CD4-positive, alpha-beta T cell (primary cell): ENCODE measurements at places on chromosomes 7 and 10.

DNA sequence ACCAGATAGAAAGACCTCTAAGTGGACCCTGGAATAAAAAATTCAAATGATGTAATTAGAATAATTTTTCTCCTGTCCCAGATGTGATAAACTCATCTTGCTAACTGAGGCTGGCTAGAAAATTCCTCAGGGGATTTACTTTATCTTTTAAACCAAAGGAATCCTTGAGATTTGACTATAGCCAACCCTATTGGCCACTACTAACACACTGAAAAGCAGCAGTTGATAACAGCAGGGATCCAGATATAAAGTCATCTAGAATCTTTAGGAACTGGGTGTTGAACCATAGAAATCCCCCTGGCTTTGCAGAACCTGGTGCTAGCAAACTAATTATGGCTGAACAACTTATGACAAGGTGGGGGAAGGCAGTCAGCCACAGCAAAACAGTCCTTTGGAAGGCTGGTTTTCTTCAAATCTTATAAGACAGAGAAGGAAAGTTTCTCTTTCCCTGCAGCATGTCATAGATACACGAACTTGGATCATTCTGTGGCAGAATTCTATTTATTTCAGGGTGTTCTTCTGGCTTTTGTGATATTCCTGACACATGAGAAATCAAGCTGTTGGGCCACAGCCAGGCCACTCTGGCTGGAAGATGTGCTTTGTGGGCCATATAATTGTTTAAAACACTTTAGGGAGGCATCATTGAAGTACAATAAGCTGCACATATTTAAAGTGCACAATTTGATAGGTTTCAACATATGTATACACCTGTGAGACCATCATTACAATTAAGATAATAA lies 643.6 kb downstream of the SORCS3 start:
- H3K36me3 ChIP-seq: no peaks in the 10 kb centered on the region
- no peak for DNase-seq
- H3K4me3 ChIP-seq: no peak overlapping the region
- H3K27me3 ChIP-seq: no peaks in the 10 kb centered on the region
- no peak overlapping the region for H3K27ac ChIP-seq

GRCh38 chr10:16966991-16967865 lies 150.0 kb upstream of the RSU1 start:
- no peak overlapping the region for H3K4me3 ChIP-seq
- no peaks in the 10 kb centered on the region for H3K36me3 ChIP-seq
- no peaks in the 10 kb centered on the region for H3K27me3 ChIP-seq
- no peak for DNase-seq
- peaks cover 6% of the 10 kb centered on the region for H3K4me1 ChIP-seq

GRCh38 chr7:1725199-1725690 lies 55.2 kb downstream of the ELFN1 start:
- no peak overlapping the region for H3K4me3 ChIP-seq
- no peaks in the 10 kb centered on the region for H3K36me3 ChIP-seq
- H3K4me1 ChIP-seq: no peaks in the 10 kb centered on the region
- DNase-seq: no peak
- no peak overlapping the region for H3K27ac ChIP-seq
- peaks cover 2% of the 10 kb centered on the region for H3K27me3 ChIP-seq

DNA sequence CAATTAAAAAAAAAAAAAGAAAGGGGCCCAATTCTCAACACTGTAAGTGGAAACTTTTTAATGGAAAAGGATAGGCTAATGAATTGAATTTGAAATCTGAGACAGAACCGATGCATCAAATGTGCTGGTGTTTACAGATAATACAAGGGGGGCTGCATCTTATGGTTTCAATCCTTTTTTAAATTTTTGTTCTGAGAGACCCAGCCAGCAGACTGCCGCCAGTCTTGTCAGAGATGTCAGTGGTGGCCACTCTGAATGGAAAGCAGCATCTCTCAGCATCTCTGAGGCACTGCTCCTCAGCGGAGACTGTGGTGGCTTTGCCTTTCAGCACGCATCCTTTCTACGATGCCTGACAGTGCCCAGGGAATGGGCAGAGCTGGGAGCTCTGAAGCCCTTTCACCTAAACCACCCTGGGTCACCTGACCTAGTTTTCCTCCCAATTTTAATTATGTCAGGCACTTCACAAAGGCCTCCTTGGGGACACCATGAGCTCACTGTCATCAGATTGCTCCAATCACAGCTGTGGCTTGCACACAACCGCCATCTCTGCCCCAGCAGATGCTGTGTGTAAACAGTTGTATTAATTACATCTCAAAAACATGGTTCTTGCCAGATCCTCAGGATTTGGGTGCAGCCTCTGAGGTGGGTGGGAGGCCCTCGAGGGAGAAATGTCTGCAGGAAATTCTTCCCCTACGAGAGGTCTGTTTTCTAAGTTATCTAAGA lies 81.2 kb downstream of the EGFR start:
- peaks cover 12% of the 10 kb centered on the region for H3K27me3 ChIP-seq
- H3K4me1 ChIP-seq: no peaks in the 10 kb centered on the region
- no peak for DNase-seq
- no peaks in the 10 kb centered on the region for H3K36me3 ChIP-seq
- no peak overlapping the region for H3K27ac ChIP-seq

DNA sequence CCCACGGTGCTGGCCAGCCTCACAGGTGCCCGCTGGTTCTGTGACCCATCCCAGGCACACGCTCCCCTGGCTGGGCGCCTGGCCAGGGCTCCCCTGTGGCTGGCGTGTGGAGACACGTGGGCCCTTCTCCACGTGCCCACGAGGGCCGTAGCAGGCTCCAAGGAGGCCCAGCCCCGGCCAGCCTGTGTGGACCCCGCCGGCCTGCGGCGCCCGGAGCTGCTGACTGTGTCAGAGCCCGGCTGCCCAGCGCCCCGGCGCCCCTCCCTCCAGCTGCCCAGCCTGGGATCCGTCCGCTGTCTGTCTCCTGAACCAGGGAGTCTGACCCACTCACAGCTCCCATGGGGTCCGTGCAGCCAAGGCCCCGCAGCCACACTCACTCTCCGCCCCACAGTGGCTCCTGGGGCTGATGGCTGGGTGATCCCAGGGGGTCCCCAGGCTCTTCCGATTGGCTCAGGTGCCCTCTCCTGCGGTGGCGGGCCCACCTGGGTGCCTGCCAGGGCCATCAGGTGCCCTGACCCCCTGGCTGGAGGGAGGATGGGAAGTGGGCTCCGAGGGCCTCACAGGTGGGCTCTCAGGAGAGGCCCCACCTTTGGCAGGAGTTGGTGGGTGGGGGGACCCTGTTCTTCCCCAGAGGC lies 9.6 kb downstream of the TMEM184A start:
- no peak for DNase-seq
- no peak overlapping the region for H3K27ac ChIP-seq
- no peaks in the 10 kb centered on the region for H3K4me1 ChIP-seq
- peaks cover 13% of the 10 kb centered on the region for H3K36me3 ChIP-seq
- H3K27me3 ChIP-seq: no peaks in the 10 kb centered on the region

- no peaks in the 10 kb centered on the region for H3K27me3 ChIP-seq
- no peaks in the 10 kb centered on the region for H3K4me1 ChIP-seq
- H3K27ac ChIP-seq: no peak overlapping the region
- no peak for DNase-seq
- no peak overlapping the region for H3K4me3 ChIP-seq
Observed at GRCh38 chr10:109027534-109028185, 895.7 kb downstream of the XPNPEP1 start.

- peaks cover 2% of the 10 kb centered on the region for H3K4me1 ChIP-seq
- H3K36me3 ChIP-seq: no peaks in the 10 kb centered on the region
- no peak overlapping the region for H3K27ac ChIP-seq
- H3K4me3 ChIP-seq: no peak overlapping the region
- peaks cover 47% of the 10 kb centered on the region for H3K27me3 ChIP-seq
Observed at GRCh38 chr10:93995182-93995581, 1.5 kb downstream of the PLCE1 start.

GRCh38 chr7:69625798-69626197 lies 27.5 kb downstream of the AUTS2 start:
- no peaks in the 10 kb centered on the region for H3K36me3 ChIP-seq
- H3K27ac ChIP-seq: no peak overlapping the region
- no peak overlapping the region for H3K4me3 ChIP-seq
- DNase-seq: no peak
- no peaks in the 10 kb centered on the region for H3K4me1 ChIP-seq

GRCh38 chr7:155802906-155803417 lies 9.3 kb downstream of the SHH start:
- no peaks in the 10 kb centered on the region for H3K36me3 ChIP-seq
- DNase-seq: no peak
- H3K27me3 ChIP-seq: peaks cover 75% of the 10 kb centered on the region
- H3K4me1 ChIP-seq: peaks cover 36% of the 10 kb centered on the region
- no peak overlapping the region for H3K27ac ChIP-seq

- H3K27me3 ChIP-seq: peaks cover 12% of the 10 kb centered on the region
- no peak overlapping the region for H3K4me3 ChIP-seq
- no peaks in the 10 kb centered on the region for H3K36me3 ChIP-seq
- no peak for DNase-seq
- no peaks in the 10 kb centered on the region for H3K4me1 ChIP-seq
Observed at GRCh38 chr10:14478604-14479003, 147.9 kb upstream of the FRMD4A start.

DNA sequence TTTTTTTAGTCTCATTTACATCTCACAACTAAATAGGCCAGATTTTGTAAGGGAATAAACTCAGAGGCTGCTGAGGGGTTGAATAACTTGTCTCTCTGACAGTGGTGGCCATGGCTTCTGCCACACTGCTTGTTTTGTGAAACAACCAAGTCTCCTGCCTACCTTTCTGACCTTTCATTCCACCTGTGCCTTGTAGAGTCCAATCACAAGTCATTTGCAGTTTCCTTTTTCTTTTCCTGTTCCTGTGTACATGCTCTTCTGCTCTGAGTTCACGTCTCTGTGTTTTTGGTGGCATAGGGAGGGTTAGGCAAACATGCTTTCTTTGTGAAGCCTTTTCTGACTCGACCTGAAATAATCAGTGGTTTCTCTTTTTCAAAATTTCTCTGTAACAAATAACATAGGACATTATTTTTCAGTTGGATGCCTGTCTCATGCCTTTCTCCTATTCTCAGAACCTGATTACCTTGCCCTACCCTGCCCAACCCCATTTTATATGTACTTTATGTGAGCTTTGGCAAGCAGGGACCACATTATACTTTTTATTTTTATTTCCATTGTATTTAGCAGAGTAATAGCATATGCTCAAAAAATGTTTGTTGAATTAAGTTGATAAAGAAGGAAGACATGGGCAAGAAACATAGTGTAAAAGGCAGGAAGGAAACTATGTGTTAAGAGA lies 81.7 kb downstream of the HDAC9 start:
- no peak for DNase-seq
- no peaks in the 10 kb centered on the region for H3K4me1 ChIP-seq
- no peak overlapping the region for H3K27ac ChIP-seq
- H3K4me3 ChIP-seq: no peak overlapping the region

DNA sequence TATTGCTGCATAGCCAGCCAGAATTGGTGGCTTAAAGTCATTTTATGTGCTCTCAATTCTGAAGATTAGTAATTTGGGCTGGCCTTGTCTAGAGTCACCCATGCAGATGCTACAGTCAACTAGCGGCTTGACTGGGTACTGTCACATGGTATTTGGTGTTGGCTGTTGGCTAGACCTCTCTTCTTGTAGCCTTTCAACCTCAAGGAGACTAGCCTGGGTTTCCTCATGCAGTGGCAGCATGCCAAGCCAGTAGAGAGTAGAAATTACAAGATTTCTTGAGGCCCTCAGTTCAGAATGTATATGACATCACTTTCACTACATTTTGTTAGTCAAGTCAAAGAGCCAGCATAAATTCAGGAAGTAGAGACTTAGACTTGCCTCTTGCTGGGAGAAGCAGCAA lies 3.7 kb upstream of the ZNF800 start:
- H3K4me3 ChIP-seq: no peak overlapping the region
- H3K27ac ChIP-seq: no peak overlapping the region
- DNase-seq: no peak
- no peaks in the 10 kb centered on the region for H3K36me3 ChIP-seq

DNA sequence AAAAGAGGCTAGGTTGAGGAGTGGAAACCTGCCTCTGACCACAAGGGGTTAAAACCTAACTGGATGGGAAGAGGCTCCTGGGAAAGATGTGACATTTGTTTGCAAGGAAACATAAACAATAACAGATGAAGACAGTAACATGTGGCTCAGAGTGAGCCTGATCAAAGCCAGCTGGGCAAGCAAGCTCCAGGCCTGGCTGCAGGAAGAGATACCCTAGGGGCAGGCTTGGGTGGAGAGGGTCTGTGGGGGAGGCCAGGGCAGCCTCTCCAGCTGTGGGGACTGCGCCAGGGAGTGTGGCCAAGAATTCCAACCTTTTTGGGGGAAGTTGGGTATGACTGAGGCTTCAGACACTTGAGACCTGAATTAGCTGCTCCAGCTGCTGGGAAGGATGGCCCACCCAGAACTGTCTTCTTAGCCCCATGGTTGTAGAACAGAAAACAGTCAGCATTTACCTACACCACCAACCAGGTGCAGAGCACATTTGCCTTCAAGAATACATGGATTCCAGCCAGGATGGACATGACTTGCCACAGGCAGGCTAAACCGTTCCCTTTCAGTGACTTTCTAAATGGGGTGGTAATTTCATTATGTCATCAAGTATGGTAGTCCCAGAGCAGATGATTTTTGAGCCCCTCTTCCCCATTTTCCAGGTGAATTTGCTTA lies 10.4 kb upstream of the FAM170B start:
- no peak for DNase-seq
- no peak overlapping the region for H3K27ac ChIP-seq
- no peaks in the 10 kb centered on the region for H3K27me3 ChIP-seq
- H3K4me1 ChIP-seq: no peaks in the 10 kb centered on the region

- peaks cover 29% of the 10 kb centered on the region for H3K4me1 ChIP-seq
- peaks cover 18% of the 10 kb centered on the region for H3K27me3 ChIP-seq
- no peaks in the 10 kb centered on the region for H3K36me3 ChIP-seq
- DNase-seq: no peak
- peak overlapping the region; percentile 87 for H3K4me3 ChIP-seq
- no peak overlapping the region for H3K27ac ChIP-seq
Observed at GRCh38 chr7:112204499-112205342, 1.5 kb downstream of the DOCK4 start.

GRCh38 chr10:62779487-62780248 lies 24.9 kb upstream of the ADO start:
- H3K27me3 ChIP-seq: no peaks in the 10 kb centered on the region
- H3K36me3 ChIP-seq: no peaks in the 10 kb centered on the region
- H3K27ac ChIP-seq: no peak overlapping the region
- no peak overlapping the region for H3K4me3 ChIP-seq
- H3K4me1 ChIP-seq: peaks cover 16% of the 10 kb centered on the region
- peak; percentile 59 for DNase-seq

GRCh38 chr10:48495282-48496045 lies 109.4 kb downstream of the ARHGAP22 start:
- peaks cover 15% of the 10 kb centered on the region for H3K4me1 ChIP-seq
- no peaks in the 10 kb centered on the region for H3K36me3 ChIP-seq
- H3K4me3 ChIP-seq: no peak overlapping the region
- no peak for DNase-seq
- H3K27me3 ChIP-seq: no peaks in the 10 kb centered on the region

- no peak overlapping the region for H3K4me3 ChIP-seq
- no peak overlapping the region for H3K27ac ChIP-seq
- H3K4me1 ChIP-seq: no peaks in the 10 kb centered on the region
Observed at GRCh38 chr10:28754930-28755718, 77.8 kb downstream of the BAMBI start.

- no peak overlapping the region for H3K4me3 ChIP-seq
- no peaks in the 10 kb centered on the region for H3K4me1 ChIP-seq
- DNase-seq: no peak
- no peak overlapping the region for H3K27ac ChIP-seq
- H3K36me3 ChIP-seq: peaks cover 93% of the 10 kb centered on the region
Observed at GRCh38 chr10:74096777-74097176, 53.9 kb downstream of the AP3M1 start.

GRCh38 chr10:117757086-117757720 lies 214.7 kb downstream of the EMX2 start:
- no peaks in the 10 kb centered on the region for H3K36me3 ChIP-seq
- DNase-seq: no peak
- no peak overlapping the region for H3K4me3 ChIP-seq
- no peak overlapping the region for H3K27ac ChIP-seq
- no peaks in the 10 kb centered on the region for H3K27me3 ChIP-seq
- no peaks in the 10 kb centered on the region for H3K4me1 ChIP-seq
